ENCODE measurements at places on chromosomes 5 and 9.

DNA sequence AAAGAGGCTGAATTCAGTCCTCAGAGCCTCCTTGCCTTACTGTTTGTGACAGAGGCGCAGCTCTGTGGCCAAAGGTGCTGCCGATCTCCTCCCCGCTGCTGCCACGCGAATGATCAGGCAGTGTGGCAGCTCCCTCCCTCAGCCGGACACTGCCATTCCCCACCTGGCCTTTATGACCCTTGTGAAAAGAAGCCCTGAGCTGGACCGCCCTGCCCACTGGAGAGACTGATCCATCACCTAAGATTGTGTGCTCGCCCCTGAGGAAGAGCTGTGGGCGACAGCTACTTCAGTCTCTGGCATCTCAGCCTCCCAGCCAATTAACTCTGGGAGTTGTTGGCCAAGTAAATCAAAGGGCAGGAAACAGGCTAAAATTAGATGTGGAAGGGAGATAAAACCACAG lies 90.9 kb downstream of the CARTPT start:
- DNase-seq = no peak

GRCh38 chr5:14250748-14251701 lies 107.9 kb downstream of the TRIO start:
- DNase-seq = no peak

DNA sequence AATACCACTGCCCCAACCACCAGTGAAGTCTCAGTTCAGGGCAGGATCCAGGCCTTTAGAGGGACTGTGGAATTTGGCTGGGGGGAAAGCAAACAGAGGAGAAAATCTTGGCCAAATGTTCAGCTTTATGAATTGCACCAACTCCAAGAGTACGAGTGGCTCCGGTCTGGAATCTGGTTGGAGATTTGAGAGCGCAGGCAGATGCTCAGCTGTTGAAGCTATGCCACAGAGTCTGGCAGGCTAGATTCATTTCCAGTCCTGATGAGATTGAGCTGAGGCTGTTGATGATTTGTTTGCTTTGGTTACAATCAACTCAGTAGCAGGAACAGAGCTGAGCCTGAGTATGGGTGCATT lies 9.1 kb upstream of the HSPB3 start:
- DNase-seq = no peak

DNA sequence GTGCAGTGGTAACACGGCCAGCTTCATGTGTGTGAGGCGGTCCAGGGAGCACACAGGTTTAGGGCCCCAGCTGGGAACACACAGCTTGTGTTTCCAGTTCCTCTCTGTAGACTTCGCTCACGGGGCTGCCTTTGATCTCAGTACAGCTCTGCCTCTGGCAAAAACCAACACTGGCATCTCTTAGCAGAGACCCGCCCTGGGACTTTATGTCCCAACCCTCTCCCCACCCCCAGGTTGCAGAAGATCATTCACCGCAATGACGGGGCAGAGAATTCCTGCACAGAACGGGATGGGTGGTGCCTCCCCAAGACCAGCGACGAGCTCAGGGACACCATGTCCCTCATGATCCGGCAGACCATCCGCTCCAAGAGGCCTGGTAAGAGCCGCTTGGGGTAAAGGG lies 5.2 kb upstream of the CEL start:
- DNase-seq = no peak

DNA sequence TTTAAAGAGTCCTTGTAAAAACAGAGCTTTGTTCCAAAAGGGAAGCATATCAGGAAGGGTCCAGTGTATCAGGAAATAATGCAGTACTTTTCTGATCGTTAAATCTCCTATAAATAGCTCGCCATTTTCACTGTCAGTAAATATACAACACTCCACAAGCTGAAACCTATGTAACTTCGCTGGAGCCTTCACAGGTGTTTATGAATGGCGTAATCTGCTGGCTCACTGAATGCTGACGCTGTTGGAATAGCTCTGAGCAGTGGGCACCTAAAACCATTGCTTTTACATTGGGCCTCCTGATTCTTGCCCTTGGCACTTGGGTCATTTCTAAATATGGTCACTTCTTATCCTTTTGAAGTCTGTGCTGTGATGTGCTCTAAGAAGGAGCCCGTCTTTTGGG lies 4.3 kb downstream of the SHC3 start:
- no peak for DNase-seq

- no peak for DNase-seq
Measured at GRCh38 chr5:17305017-17305416, 87.6 kb downstream of the BASP1 start.

DNA sequence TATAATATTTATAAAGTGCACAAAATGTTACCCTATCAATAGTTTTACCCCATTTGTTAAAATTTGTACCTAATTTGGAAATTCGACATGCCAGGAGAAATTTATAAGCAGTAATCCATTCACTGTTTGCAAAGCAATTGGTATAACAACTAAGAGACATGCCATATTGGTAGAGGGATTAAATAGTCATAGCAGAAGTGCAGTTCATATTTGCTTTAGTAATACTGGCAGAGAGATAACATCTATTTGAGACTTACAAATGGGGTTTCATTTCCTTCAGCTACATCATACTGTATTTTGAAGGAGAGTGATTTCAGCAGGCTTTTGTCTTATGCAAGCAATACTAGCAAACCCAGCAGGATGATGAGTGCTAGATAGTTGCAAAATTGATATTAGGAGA lies 610.4 kb upstream of the CDH10 start:
- DNase-seq = no peak

GRCh38 chr9:124602204-124602603 lies 95.0 kb upstream of the NR5A1 start:
- DNase-seq = no peak

GRCh38 chr9:97365634-97366033 lies 46.3 kb upstream of the TDRD7 start:
- no peak for DNase-seq

GRCh38 chr5:76379316-76379715 lies 23.8 kb upstream of the IQGAP2 start:
- no peak for DNase-seq

GRCh38 chr5:148833122-148833521 lies 6.7 kb downstream of the ADRB2 start:
- peak; percentile 61 for DNase-seq

- no peak for DNase-seq
Measured at GRCh38 chr9:9284201-9284600, 1328.6 kb downstream of the PTPRD start.

DNA sequence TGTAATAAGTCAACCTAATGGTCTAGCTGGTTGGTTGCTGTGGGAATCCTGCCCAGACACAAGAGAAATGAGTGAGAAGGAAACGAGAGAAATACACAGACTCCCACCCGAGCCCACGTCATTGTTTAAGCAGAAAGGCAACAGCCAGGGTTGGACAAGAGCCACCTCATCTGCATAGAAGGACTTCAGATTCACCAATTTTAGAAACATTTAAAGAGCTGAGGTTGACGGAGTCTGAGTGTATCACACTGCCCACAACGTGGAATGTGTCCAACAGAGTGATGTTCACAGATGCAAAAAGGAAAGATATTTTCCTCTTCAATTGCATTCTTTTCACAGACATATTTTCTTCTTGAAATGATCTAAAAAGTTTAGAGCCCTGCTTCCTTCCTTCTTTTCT lies 349.5 kb downstream of the AGTPBP1 start:
- no peak for DNase-seq

DNA sequence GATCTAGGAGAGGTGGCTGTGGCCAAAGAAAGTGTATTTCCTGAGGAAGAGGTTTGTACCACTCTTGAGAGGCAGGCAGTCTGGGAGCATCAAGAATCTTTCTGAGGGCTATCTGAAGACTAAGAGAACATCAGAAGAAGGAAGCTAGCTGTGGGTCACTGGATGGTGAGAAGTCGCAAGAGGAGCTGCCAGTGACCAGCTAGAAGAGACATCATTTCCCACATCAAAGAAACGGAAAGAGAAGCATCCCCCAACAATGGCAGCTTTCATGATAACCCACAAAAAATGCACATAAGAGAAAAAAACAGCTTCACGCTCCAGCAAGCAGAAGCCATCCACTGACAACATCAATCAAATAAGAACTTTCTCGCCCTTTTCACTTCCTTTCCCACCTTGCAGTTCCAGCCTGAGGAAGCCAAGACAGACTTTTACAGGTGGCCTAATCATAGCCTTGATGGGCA lies 25.0 kb upstream of the CEP78 start:
- DNase-seq = peak; percentile 93

DNA sequence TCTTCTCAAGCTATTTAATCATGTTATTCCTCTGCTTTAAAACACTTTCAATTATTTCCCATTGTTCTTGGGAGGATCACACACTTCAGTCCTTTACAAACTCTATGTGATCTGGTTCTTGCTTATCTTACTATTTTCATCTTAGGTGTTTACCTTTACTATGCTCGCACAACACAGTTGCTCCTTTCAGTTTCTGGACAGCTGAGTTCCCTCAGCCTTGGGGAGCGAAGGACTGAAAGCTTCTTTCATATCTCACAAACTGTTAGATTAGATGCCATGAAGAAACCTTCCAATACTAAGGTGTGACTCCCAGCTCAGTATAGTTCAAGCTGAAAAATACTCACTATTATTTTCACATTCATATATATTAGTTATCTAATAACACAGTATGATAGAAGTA lies 117.9 kb downstream of the CDC42SE2 start:
- no peak for DNase-seq

- DNase-seq = no peak
Measured at GRCh38 chr5:64665243-64665642, 25.1 kb upstream of the SHISAL2B start.

GRCh38 chr5:65927503-65928321 lies 1.3 kb downstream of the ERBIN start:
- DNase-seq = peak; percentile 68

DNA sequence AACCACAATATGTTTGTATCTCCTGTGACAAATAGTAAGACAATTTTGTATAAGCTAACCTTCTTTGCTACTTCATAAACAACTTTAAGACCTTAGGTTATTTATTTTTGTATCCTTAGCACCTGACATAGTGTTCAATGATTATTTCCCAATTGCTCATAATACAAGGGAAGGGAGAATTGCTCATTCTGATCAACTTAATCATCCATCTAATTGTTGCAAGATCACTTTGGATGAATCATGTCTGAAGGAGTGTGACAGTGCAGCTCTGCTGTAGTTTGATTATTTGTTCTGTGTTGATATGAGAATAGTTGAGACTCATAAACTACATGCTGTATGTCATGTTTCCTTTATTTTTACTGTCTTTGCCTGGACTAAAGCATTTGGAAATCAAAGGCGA lies 721.3 kb upstream of the SEMA6A start:
- no peak for DNase-seq

All from OCI-LY7 (cell line).